ENCODE measurements at places on chromosomes 7 and 10. TPM values are rescaled to one million over a fixed set of nuclear protein-coding genes. Genes with fewer than 3 reads are reported as not detected.

- no peak overlapping the region for H3K4me3 ChIP-seq
- no peak for DNase-seq
- H3K27ac ChIP-seq, result no peak overlapping the region
- no peaks in the 10 kb centered on the region for H3K4me1 ChIP-seq
Measured at GRCh38 chr7:139515266-139515665, 8.2 kb upstream of the CLEC2L start.

ASZ1 gene
- total RNA-seq, result not detected

GRCh38 chr10:30647089-30647488 lies 17.5 kb upstream of the LYZL2 start:
- no peaks in the 10 kb centered on the region for H3K36me3 ChIP-seq
- no peaks in the 10 kb centered on the region for H3K4me1 ChIP-seq
- no peak for DNase-seq
- H3K27me3 ChIP-seq, result peaks cover 4% of the 10 kb centered on the region
- H3K27ac ChIP-seq, result no peak overlapping the region

GRCh38 chr10:16867556-16867955 lies 50.3 kb upstream of the RSU1 start:
- H3K36me3 ChIP-seq, result no peaks in the 10 kb centered on the region
- H3K27ac ChIP-seq, result no peak overlapping the region
- no peaks in the 10 kb centered on the region for H3K4me1 ChIP-seq
- no peaks in the 10 kb centered on the region for H3K27me3 ChIP-seq
- DNase-seq, result no peak

DNA sequence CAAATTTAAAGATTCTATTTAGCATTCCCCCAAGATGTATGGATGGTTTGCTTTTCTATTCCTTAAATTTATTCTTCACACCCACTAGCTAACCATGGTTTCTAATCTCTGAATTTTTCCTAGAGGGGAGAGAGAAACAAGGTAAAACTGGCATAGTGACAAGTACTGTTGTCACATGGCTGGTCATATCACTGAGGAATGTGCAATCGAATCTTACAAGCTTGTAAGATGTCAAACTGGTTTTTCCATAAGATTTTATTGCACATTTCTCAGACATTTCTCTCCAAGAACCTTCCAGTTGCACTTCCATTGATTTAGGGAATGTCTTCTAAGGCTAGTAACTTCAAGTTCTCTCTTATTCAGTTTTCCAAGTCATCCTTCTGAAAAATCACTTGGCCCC lies 89.8 kb downstream of the MBL2 start:
- no peak for DNase-seq
- H3K36me3 ChIP-seq, result no peaks in the 10 kb centered on the region
- no peak overlapping the region for H3K4me3 ChIP-seq
- no peaks in the 10 kb centered on the region for H3K4me1 ChIP-seq
- H3K27ac ChIP-seq, result no peak overlapping the region

TMEM176A gene
- not detected for total RNA-seq

DNA sequence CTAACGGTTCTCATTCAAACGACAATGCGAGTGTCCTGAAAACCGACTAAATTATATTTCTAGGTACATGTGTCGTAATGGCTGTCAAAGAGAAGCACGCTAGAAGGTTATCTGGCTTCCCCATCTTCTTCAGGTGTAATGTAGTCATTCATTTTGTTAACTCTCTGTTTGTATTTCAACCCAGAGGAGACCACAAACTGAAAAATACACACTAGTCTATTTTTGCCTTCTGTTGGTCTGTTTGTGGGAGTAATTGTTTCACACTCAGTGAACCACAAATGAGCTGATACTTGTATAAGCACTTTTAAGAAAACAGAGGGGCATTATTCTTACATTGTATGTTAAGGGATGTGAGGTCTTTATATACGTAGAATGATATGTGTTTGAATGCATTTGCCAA lies 305.9 kb downstream of the GATA3 start:
- peaks cover 22% of the 10 kb centered on the region for H3K4me1 ChIP-seq
- H3K4me3 ChIP-seq, result no peak overlapping the region
- DNase-seq, result no peak
- H3K27ac ChIP-seq, result no peak overlapping the region
- H3K36me3 ChIP-seq, result no peaks in the 10 kb centered on the region
- no peaks in the 10 kb centered on the region for H3K27me3 ChIP-seq

DNA sequence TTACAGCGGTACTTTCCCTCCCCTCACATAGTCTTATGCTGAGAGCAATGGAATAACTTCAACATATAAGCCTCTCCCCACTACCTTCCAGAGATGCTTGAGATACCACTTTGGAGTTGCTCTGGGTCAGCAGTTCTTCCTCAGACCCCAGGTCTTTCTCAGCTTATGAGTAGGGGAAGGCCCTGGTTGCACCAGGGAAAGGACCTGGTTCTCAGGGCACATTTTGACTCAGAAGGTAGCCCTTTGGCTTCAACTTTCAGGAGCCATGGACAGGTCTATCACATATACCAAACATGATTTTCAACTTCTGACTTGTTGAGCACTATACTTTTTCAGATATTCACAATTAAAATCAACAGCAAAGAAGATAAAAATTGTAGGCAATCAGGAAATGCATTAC lies 11.5 kb upstream of the FIGNL1 start:
- H3K4me1 ChIP-seq, result no peaks in the 10 kb centered on the region
- H3K4me3 ChIP-seq, result no peak overlapping the region
- no peaks in the 10 kb centered on the region for H3K27me3 ChIP-seq
- no peaks in the 10 kb centered on the region for H3K36me3 ChIP-seq

GRCh38 chr10:132458071-132458585 lies 61.1 kb downstream of the PWWP2B start:
- H3K27me3 ChIP-seq, result no peaks in the 10 kb centered on the region
- DNase-seq, result no peak
- H3K4me3 ChIP-seq, result no peak overlapping the region
- H3K27ac ChIP-seq, result no peak overlapping the region
- no peaks in the 10 kb centered on the region for H3K36me3 ChIP-seq

DNA sequence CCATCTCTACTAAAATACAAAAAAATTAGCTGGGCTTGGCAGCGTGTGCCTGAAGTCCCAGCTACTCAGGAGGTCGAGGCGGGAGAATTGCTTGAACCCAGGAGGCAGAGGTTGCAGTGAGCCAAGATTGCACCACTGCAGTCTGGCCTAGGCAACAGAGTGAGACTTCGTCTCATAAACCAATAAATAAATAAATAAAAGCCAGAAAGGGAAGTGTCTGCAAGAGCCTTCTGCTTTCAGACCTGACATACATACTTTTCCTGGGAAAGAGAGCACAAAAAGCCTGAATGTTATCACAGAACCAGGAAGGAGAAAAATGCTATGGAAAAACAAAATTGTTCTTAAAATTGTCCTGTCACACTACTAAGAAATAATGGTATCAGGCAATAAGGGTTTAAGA lies 4.1 kb upstream of the KIF5B start:
- DNase-seq, result no peak
- H3K36me3 ChIP-seq, result no peaks in the 10 kb centered on the region
- H3K27ac ChIP-seq, result no peak overlapping the region

TDRD1 gene
- total RNA-seq, result not detected

SSC4D gene
- not detected for total RNA-seq

- H3K4me3 ChIP-seq, result no peak overlapping the region
- no peak overlapping the region for H3K27ac ChIP-seq
- no peaks in the 10 kb centered on the region for H3K36me3 ChIP-seq
- no peak for DNase-seq
Measured at GRCh38 chr7:2331707-2332106, 17.5 kb upstream of the SNX8 start.

DNA sequence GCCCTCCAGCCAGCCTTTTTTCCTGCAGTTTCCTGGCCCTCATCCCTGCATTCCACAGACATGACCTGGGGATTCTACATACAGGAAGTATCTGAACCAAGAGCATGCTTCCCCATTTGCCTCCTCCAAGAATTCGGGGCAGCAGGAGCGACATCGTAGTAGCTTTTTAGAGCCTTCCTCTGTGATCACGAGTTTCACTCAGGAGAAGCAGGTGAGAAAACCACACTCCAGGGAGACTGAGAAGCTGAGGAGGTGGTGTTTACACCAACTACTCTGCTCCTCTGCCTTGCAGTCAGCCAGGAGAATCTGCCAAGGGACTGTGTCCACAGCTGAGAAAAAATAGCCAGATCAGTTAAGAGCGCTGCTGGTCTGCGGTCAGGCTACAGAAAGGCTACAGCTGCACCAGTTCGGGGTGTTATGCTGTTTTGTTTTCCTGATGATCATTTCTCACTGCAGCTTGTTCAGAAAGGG lies 54.1 kb downstream of the HSPA12A start:
- no peak overlapping the region for H3K4me3 ChIP-seq
- DNase-seq, result no peak
- H3K36me3 ChIP-seq, result no peaks in the 10 kb centered on the region
- H3K27me3 ChIP-seq, result peaks cover 10% of the 10 kb centered on the region

MALRD1 gene
- total RNA-seq, result not detected

CHAT gene
- total RNA-seq, result not detected

DNA sequence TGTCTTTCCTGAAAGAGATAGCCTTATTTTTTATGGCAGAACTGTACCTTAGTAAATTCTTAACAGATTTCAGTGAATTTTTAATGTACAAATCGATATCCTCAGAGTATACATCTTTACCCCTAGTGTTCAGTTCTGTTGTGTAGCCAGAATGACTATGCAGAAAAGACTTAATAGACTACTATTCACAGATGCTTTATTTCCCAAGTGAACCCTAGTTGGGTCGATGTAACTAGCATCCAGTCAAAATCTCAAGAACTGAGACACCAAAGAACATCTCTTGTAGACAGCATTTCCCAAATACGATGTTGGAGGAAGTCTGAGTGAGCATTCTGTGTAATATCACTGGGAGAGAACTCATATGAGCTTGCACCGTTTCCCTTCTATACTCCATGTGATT lies 1.5 kb downstream of the AKR1C3 start:
- H3K4me3 ChIP-seq, result no peak overlapping the region
- H3K27me3 ChIP-seq, result no peaks in the 10 kb centered on the region
- H3K36me3 ChIP-seq, result no peaks in the 10 kb centered on the region

DNA sequence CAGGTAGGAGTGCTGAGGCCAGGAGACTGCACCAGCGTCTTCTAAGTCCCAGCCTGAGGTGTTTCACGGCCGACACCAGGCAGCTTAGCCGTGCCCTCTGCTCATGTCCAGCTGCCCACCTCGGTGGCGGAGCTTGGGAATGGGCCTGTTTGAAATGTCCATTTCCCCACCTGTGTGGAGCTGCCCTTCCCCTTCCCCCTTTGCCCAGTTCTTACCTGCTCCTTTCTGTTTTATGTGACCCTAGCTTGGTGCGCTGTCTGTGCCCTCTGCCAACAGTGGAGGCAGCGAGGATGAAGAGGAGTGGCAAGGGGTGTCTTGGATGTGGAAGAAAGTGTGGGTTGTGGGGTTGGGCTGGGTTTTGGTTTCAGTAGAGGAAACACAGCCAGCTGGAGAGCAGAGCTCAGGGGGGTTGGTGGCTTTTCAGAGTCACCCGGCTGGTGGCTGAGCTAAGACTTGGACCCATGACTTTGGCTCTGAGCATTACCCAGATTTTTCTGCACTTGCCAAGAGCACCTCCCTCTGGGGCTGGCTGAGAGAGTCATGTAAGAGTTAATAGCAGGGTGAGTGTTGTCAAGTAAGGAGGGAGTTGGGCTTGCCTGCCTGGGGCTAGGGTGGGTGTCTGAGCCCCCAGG lies 37.4 kb downstream of the GBX1 start:
- DNase-seq, result no peak
- H3K4me1 ChIP-seq, result no peaks in the 10 kb centered on the region
- no peak overlapping the region for H3K4me3 ChIP-seq
- no peaks in the 10 kb centered on the region for H3K27me3 ChIP-seq

DNA sequence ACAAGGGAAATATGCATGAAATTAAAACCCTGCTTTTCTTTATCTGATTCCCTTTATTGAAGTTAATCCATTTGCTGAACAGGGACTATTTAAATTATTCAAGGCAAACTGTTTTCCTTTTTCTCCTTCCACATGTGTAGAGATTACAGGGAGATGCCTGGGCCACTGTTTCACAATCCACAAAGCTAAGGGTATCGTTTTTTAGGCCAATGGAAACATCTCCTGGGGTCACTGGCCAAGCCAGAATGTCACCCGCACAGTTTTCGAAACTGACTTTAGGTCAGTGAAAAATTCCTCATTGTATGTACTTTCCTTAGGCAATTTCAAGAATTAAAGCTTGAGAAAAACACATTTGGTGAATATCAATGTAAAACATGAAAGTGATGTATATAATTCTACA lies 259.2 kb upstream of the BMPER start:
- H3K4me3 ChIP-seq, result no peak overlapping the region
- H3K4me1 ChIP-seq, result no peaks in the 10 kb centered on the region
- no peaks in the 10 kb centered on the region for H3K27me3 ChIP-seq
- no peak for DNase-seq
- H3K36me3 ChIP-seq, result no peaks in the 10 kb centered on the region

- H3K27me3 ChIP-seq, result no peaks in the 10 kb centered on the region
- no peak overlapping the region for H3K27ac ChIP-seq
- no peaks in the 10 kb centered on the region for H3K4me1 ChIP-seq
- DNase-seq, result no peak
- no peaks in the 10 kb centered on the region for H3K36me3 ChIP-seq
Measured at GRCh38 chr7:118517275-118517674, 292.8 kb downstream of the ANKRD7 start.

- H3K27me3 ChIP-seq, result no peaks in the 10 kb centered on the region
- H3K4me3 ChIP-seq, result no peak overlapping the region
- DNase-seq, result no peak
- H3K36me3 ChIP-seq, result no peaks in the 10 kb centered on the region
- no peaks in the 10 kb centered on the region for H3K4me1 ChIP-seq
Measured at GRCh38 chr10:125457406-125457805, 225.6 kb downstream of the TEX36 start.

DNA sequence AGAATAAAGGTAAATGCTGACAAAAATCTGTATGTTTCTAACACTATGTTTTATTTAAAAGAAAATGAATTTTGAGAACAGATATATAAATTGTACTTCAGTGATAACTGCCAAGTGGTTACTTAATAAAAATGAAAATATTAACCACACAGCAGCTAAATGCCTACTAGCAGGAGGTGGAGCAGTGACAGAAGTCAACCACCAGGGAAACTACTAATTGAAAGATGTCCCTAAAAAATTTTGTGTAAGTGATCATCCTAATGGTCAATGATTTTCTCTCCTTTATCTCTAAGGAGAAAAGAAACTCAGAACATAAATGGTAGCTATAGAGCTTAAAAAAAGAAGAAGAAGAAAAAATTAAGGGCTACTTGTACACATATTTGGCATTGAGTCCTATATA lies 22.9 kb downstream of the WNT16 start:
- no peak overlapping the region for H3K27ac ChIP-seq
- H3K4me3 ChIP-seq, result no peak overlapping the region
- no peaks in the 10 kb centered on the region for H3K27me3 ChIP-seq
- H3K36me3 ChIP-seq, result peaks cover 21% of the 10 kb centered on the region
- DNase-seq, result no peak
- no peaks in the 10 kb centered on the region for H3K4me1 ChIP-seq

DNA sequence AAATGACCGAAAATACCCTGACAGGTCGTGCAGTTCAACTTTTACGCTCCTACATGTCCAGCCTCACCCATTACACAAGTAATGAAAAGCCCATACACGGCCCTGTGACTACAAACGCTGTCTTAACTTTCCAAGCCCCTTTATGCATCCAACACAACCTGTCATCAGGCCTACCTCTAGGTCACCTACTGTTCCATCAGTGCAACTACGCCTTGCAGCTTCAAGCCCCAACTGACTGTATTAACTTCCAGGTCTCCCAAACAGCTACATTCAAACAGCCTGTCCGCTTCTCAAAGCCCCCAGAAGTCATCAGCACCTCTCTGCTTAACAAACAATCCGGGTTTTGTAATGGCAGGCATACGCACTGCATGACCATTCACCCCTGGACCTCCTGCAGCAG lies 19.2 kb downstream of the ZNF107 start:
- no peak for DNase-seq
- H3K36me3 ChIP-seq, result peaks cover 67% of the 10 kb centered on the region
- H3K4me3 ChIP-seq, result no peak overlapping the region
- H3K4me1 ChIP-seq, result peaks cover 27% of the 10 kb centered on the region
- no peak overlapping the region for H3K27ac ChIP-seq
- H3K27me3 ChIP-seq, result no peaks in the 10 kb centered on the region

MCMBP gene
- 14.5 TPM for total RNA-seq
